ENCODE measurements at places on chromosomes 12 and 14.

- DNase-seq, result no peak
These were observed 91.6 kb upstream of the VRK1 start for GRCh38 chr14:96705422-96706092.

DNA sequence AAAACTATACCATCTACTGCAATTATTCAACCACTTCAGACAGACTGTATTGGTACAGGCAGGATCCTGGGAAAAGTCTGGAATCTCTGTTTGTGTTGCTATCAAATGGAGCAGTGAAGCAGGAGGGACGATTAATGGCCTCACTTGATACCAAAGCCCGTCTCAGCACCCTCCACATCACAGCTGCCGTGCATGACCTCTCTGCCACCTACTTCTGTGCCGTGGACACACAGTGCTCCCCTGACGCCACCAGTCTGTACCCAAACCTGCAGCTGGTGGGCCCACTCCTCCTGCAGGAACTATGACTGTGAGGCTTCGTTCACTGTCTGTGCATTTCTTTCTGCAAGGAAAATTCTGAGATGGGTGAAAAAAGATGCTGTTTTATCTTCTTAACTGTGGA lies 284.7 kb downstream of the DAD1 start:
- no peak for DNase-seq

- no peak for DNase-seq
These were observed 185.8 kb upstream of the NUDT4 start for GRCh38 chr12:93191956-93192355.

DNA sequence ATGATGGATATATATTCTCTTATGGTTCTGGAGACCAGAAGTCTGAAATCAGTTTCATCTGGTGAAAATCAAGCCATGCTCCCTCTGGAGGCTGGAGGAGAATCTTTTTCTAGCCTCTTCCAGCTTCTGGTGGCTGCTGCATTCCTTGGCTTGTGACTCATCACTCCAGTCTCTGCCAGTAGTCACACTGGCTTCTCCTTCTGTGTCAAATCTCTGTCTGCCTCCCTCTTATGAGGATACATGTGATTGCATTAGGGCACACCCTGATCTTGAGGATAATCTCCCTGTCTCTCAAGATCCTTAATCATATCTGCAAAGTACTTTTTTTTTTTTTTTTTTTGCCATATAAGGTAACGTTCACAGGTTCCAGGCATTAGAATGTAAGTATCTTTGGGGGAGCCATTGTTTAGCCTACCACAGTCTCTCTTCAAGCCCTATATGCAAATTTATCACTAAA lies 17.7 kb downstream of the DNAL1 start:
- no peak for DNase-seq

Measured in 8988T (cell line).